ENCODE measurements at places on chromosomes 16 and 17.

DNA sequence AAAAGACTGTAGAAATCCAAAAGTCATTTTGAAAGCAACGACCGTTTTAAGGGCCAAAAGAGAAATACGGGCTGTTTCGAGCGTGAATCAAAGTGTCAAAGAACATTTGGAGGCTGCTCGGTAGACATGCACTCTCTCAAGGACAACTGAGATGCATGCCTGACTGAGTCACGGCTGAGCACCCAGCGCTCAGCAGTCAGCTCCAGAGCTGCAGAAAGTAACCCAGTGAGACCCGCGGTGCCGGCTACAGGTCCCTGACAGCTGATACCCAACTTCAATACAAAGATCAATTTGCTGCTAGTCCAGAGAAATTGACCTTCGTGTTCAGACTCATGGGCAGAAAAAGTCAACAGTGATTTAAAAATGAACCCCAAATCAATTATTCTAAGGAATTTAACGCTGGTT lies 214.9 kb downstream of the STX8 start:
- no peak for DNase-seq

DNA sequence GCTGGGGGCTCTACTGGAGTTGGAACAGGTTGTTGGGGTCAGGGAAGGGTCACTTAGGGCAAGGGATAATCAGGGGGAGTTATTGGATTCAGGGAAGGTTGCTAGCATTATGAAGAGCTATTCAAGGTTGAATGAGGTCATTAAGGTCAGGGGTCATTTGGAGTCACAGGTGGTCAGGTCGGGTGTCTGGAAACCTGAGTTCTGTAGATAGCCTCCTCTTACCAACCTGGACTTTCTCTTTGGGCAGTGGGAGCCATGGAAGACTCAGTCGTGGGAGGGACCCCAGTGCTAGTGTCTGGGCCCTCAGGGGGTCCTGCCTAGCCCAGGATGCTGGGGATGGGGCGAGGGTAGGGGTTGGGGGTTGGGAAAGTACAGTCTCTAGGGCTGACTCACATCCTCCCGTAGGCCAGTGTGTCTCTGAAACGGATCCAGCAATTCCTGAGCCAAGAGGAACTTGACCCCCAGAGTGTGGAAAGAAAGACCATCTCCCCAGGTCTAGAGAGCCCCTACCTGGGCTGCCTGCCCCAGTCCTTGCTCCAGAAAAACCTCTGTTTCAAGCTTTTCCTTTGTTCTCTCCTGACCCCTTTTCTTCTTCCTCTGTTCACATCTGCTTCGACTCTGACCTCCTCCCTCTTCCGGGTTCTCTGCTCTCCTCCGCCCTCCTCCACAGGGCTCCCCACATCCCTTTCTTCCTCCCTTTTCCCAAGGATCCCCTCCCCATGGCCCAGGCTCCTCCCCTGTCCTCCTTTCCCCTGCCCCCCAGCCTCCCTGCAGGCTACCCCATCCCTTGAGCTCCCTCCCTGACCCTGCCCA lies 33.5 kb downstream of the ABCC3 start:
- no peak for DNase-seq

DNA sequence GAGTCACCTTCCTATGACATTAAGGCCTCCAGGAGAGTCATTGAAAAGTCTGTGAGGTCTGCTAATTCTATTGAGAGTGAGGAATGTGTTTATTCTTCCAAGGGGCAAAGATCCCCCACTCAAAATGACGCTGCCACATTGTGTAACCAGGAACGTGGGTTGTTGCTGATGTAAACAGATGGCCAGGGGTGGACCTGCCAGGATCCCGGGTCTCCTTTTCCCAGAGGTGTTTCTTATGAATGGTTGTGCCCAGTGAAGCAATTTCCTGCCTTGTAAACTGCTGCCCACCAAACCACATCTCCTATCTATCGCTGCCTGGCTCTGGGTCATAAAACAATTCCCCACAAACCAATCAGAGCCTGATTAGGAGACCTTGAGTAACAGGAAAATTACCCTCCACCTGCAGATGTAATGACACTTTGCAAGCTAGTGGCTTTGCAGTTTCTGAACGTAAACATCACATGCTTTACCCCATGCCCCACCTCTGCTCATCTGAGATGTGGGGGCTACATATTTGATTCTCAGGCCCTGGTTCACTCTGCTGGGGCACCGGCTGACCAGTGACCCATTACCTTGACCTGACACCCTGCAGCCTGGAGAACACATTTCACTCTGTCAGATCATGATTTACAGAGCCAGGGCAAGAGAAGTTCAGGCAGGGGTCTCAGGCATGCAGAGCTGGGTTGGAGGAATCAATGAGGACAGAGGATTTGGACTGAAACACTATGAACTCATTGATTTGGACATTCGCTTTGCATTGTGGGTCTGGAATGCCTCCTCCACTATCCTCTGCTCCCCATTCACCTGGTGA lies 33.1 kb upstream of the DDX52 start:
- no peak for DNase-seq

- DNase-seq: no peak
Observed at GRCh38 chr17:9239793-9240658, 218.7 kb downstream of the NTN1 start.

DNA sequence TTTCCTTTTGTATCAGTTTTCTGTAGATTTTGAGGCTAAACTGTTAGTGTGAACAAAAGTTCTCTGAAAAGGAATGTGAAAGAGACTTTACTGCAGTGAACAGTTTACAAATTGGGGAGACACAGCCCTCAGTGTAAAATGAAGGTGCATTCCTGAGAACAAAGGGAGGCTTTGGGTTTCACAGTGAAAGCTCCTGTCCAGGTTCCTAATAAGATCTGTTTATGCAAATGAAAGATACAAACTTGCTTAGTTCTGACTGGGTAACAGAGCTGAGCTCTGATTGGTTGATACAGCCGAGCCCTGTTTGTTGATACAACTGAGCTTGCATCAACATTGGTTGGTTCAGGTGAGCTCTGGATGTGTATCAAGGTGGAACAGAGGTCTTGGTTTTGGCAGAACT lies 8.3 kb upstream of the CDRT15 start:
- no peak for DNase-seq

DNA sequence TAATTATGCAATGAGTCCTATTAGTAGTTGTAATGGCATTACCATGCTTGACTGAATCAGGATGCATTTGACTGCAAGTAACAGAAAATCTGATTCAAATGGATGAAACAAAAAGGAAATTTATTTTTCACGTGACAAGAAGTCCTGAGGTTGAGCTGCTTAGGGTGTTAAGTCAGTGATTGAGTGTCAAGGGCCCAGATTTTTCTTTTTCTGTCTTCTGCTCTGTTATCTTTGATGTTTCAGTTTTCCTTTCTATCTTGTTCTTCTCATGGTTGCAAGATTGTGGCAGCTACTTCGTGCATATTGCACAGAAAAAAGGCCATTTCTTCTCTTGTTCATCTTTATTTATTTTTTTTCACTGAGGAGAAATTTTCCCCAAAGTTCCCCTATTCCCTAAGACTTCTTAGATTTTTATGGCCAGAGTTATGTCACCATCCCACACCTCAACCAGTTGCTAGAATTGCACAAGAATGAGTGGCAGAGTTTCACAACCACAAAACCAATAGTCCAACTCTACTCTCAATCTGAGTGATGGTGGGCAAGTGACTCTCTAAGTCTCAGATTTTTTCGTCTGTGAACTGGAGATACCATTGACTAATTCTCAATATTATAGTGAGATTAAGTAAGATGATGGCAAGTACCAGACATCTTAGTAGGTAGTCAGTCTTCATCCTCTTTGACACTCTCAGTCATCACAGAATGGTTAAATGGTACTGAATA lies 15.7 kb upstream of the GPR139 start:
- no peak for DNase-seq

DNA sequence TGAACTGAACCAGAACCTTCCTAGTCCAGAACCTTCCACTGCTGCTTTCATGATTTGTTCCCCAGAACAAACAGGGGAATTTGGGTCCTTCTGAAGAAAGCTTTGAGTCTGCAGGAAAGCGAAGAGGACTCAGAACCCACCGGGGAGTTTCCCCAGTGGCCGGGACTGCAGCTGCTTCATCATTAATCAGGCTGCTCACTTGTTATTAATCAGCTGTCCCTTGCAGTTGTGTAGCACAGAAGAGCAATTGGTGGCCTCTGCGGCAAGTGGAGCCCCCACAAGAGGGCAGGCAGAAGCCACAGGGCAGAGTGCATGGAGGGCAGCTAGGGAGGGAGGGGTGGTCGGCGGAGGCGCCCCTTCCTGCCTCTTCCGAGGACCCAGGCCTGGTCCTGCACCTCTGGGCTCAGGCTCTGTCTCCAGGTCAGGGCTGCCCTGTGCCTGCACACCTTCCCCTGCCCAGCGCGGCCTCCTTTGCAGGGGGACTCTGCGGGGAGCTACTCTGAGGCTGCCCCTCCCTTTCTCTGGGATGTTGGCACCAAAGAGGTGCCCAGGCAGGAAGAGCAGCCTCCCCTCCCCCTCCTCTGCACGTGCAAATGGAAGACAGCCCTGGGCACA lies 6.9 kb downstream of the CCL17 start:
- DNase-seq: no peak
